ENCODE measurements at places on chromosomes 2 and 18.

- peaks cover 3% of the 10 kb centered on the region for H3K36me3 ChIP-seq
- no peak for DNase-seq
- no peaks in the 10 kb centered on the region for H3K27me3 ChIP-seq
- H3K4me3 ChIP-seq, result no peak overlapping the region
These were observed 321.5 kb upstream of the NT5C1B start for GRCh38 chr2:18910843-18911242.

GRCh38 chr2:177917169-177917568 is 155.4 kb downstream of the PDE11A start:
- no peaks in the 10 kb centered on the region for H3K36me3 ChIP-seq
- no peak for DNase-seq
- no peak overlapping the region for H3K4me3 ChIP-seq
- H3K27me3 ChIP-seq, result no peaks in the 10 kb centered on the region
- no peaks in the 10 kb centered on the region for H3K4me1 ChIP-seq

DNA sequence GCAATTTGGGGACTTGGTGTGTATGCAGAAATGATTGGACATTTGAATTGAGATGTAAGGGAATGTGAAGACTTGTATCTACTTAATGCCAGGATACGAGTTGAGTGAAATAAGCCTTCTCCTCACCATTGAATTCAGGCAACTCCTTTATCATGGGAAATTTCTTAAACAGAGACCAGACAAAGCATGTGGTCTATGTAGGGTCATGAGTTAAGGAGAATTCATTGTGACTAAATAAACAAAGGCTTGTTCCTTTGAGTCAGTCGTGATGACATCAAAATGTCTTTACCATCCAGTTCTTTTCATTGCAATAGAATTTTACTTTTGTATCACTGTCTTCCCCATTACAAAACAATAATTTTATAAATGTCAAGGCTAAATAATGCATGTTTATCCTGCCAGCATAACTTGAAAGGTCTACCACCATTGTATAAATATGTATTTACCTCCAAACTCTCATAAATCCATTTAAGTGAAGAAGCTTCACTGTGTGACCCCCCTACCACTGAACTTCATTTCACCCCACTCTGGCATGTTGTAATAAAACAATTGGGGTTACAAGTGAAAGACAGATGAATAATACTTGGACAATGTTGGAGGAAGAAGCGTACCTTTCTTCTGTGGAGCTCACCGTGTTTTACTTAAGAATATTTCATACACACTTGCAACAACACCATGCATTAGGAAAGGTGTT is 149.4 kb downstream of the EPHA4 start:
- no peak for DNase-seq
- peaks cover 20% of the 10 kb centered on the region for H3K4me1 ChIP-seq
- peaks cover 20% of the 10 kb centered on the region for H3K36me3 ChIP-seq
- no peaks in the 10 kb centered on the region for H3K27me3 ChIP-seq
- no peak overlapping the region for H3K27ac ChIP-seq

DNA sequence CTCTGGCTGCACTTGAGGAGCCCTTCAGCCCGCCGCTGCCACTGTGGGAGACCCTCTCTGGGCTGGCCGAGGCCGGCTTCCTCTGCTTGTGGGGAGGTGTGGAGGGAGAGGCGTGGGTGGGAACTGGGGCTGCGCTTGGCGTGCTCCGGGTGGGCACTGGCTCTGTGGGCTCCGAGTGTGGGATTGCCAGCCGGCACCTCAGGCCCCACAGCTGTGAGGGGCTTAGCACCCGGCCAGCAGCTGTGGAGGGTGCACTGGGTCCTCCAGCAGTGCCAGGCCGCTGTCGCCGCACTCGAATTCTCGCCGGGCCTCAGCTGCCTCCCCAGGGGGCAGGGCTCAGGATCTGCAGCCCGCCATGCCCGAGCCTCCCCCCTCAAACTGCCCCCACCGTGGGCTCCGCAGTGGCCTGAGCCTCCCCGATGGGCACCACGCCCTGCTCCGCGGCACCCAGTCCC is 808.0 kb upstream of the SOX11 start:
- no peaks in the 10 kb centered on the region for H3K36me3 ChIP-seq
- no peak for DNase-seq
- H3K4me1 ChIP-seq, result no peaks in the 10 kb centered on the region
- H3K27ac ChIP-seq, result no peak overlapping the region

GRCh38 chr2:60961457-60961856 is 56.1 kb upstream of the PEX13 start:
- H3K27ac ChIP-seq, result no peak overlapping the region
- H3K4me1 ChIP-seq, result peaks cover 20% of the 10 kb centered on the region
- no peak overlapping the region for H3K4me3 ChIP-seq

DNA sequence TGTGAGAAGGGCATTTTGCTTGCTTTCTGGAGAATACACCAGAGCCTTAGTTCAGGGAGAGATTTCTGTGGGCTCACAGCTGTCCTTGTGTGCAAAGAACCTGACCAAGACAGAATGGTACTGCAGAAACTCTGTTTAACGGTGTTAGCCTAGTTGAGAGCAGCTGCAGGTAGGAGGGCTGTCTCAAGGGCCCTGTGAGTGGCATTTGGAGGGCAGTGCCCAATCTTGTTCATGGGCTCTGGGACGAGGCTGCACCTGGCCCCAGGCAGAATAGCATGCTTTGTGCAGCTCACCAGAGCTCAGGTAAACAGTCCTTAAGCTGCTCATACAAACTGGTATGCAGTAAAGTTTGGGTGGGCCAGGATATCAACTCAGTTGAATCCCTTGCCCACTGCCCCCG is 16.9 kb upstream of the RGPD4 start:
- no peaks in the 10 kb centered on the region for H3K27me3 ChIP-seq
- no peak overlapping the region for H3K27ac ChIP-seq
- no peak overlapping the region for H3K4me3 ChIP-seq
- no peak for DNase-seq
- no peaks in the 10 kb centered on the region for H3K4me1 ChIP-seq
- no peaks in the 10 kb centered on the region for H3K36me3 ChIP-seq

- no peak for DNase-seq
- no peak overlapping the region for H3K4me3 ChIP-seq
- H3K36me3 ChIP-seq, result peaks cover 19% of the 10 kb centered on the region
- H3K27ac ChIP-seq, result no peak overlapping the region
- no peaks in the 10 kb centered on the region for H3K27me3 ChIP-seq
- H3K4me1 ChIP-seq, result no peaks in the 10 kb centered on the region
These were observed 131.2 kb upstream of the TTC27 start for GRCh38 chr2:32496662-32497061.

DNA sequence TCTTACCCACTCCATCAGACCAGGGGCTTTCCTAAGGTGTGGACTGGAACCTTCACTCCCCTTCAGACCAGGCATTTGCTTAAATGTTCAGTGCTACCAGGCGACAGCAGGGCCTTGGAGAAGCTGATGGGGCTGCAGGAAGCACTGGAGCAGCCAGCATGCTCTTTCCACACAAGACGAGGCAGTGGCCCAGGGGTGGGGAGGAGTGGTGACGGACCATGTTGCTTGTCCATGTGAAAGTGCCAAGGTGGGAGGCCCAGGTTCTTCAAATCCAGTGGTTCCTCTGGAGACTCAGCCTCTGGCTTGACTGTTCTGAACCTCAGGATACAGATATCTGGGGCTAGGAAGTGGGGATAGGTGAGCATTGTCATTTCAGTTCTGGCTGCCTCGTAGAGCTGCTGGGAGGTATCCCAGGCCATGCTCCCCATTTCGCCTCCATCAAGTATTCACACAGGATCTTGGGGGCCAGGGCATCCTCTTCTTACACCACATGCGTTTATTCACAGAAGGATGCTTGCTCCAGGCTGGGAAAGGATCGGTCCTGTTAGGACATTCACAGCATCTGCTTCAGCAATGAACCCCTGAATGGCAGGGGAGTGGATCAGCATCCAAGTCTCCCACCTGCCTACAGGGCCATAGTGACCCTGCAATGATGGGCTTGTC is 62.2 kb downstream of the SFXN5 start:
- H3K27ac ChIP-seq, result no peak overlapping the region
- no peak overlapping the region for H3K4me3 ChIP-seq
- no peaks in the 10 kb centered on the region for H3K4me1 ChIP-seq
- no peak for DNase-seq
- H3K36me3 ChIP-seq, result peaks cover 3% of the 10 kb centered on the region
- no peaks in the 10 kb centered on the region for H3K27me3 ChIP-seq

GRCh38 chr2:10732924-10733565 is 11.6 kb downstream of the ATP6V1C2 start:
- no peak for DNase-seq
- no peaks in the 10 kb centered on the region for H3K36me3 ChIP-seq
- no peaks in the 10 kb centered on the region for H3K4me1 ChIP-seq
- H3K4me3 ChIP-seq, result no peak overlapping the region
- H3K27me3 ChIP-seq, result peaks cover 2% of the 10 kb centered on the region

GRCh38 chr2:55420439-55420725 is 726 bp upstream of the CCDC88A start:
- H3K27ac ChIP-seq, result no peak overlapping the region
- H3K36me3 ChIP-seq, result no peaks in the 10 kb centered on the region
- peak overlapping the region; percentile 81 for H3K4me3 ChIP-seq
- peaks cover 23% of the 10 kb centered on the region for H3K4me1 ChIP-seq

DNA sequence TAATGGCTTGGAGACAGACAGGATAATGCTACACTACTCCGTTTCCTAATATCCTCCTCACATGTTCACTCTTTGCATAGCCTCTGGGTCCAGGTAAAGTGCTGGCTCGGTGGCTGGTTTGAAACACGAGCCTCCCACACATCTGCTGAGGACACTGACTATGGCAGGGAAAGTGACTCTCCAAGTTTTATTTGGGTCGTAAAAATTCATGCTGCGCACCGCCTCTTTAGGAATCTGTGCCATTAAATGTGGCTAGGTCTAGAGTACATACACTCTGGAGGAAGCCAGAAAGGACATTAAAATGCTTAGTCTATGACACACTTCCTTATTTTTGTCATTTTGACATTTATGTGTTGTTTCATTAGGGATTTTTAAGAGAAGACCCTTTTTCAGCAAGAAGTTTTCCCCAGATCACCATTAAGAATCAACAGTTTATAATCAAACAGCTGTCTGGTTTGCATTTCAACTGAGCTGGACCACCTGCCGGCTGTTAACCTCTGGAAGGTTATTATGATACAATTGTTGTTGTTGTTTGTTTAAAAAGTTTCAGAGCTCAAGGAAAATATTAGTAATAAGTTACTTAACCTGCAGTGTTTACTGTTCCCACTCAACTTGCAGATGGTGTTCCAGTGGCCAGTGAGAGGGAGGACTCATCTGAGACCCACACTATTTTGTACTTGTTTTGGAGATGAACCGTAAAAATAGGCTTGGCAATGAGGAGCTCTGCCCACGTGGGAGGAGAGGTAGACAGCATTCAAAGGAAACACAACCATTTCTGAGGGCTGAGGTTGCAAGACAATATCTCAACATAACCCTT is 443.3 kb upstream of the MEIS1 start:
- H3K36me3 ChIP-seq, result no peaks in the 10 kb centered on the region
- no peak overlapping the region for H3K4me3 ChIP-seq
- DNase-seq, result no peak
- no peak overlapping the region for H3K27ac ChIP-seq
- H3K4me1 ChIP-seq, result no peaks in the 10 kb centered on the region

GRCh38 chr18:24031916-24032315 is 17.4 kb downstream of the TTC39C start:
- H3K4me3 ChIP-seq, result no peak overlapping the region
- peaks cover 8% of the 10 kb centered on the region for H3K36me3 ChIP-seq
- no peaks in the 10 kb centered on the region for H3K27me3 ChIP-seq

- H3K27me3 ChIP-seq, result no peaks in the 10 kb centered on the region
- H3K4me3 ChIP-seq, result no peak overlapping the region
- no peak overlapping the region for H3K27ac ChIP-seq
- no peak for DNase-seq
These were observed 217.5 kb downstream of the LPIN1 start for GRCh38 chr2:11963966-11964365.

DNA sequence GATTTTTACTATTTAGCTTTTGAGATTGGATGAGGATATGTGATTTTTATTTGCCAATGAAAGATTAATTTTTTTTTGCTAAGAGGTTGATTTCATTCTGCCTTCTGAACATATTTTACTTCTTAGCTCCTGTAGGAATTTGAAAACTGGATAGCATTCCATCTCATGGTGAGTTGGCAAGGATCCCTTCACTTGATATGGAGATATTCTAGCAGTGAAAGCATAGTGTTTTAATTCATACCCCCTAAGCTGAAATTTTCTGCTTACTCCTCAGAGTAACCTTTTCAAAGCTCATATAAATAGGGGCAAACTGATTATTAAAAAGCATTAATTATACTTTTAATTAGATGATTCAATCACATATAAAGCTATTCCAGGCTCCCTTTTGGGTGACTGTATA is 61.0 kb upstream of the KCNJ3 start:
- H3K36me3 ChIP-seq, result no peaks in the 10 kb centered on the region
- no peak for DNase-seq
- H3K4me3 ChIP-seq, result no peak overlapping the region
- H3K4me1 ChIP-seq, result no peaks in the 10 kb centered on the region
- no peak overlapping the region for H3K27ac ChIP-seq
- H3K27me3 ChIP-seq, result no peaks in the 10 kb centered on the region

- DNase-seq, result no peak
- peaks cover 4% of the 10 kb centered on the region for H3K36me3 ChIP-seq
- peaks cover 51% of the 10 kb centered on the region for H3K27me3 ChIP-seq
- no peak overlapping the region for H3K27ac ChIP-seq
- peaks cover 11% of the 10 kb centered on the region for H3K4me1 ChIP-seq
These were observed 3.6 kb downstream of the SOX11 start for GRCh38 chr2:5695654-5696403.
